ENCODE measurements at places on chromosomes 7 and 10. TPM values are rescaled to one million over a fixed set of nuclear protein-coding genes. Genes with fewer than 3 reads are reported as not detected.

DNA sequence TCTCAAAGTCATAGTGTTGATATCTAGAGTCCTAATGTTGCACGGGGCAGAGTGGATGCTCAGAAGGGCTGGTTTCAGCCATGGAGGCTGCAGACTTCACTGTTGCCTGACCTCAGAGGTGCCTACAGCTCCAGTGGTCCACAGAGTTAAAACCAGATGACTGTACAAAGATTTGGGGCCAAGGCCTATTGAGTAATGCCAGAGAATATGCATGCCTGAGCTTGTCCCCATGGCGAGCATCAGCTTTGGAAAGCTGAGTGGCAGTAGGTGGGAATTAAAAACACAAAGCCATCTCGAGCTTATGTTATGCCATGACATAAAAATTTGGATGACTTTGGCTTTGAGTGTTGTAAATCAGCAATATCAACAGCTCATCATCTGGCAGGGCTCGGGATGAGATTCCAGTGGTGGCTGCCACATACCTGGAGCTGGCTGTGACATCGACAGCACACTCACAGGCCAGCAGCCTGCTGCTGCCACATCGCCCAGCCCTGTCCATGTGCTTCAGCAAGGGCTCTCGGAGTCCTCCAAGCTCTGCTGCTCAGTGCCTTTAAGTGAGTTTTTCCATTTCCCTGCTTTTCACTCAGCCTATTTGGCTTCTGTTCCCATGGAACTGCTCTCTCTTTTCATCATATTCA lies 379.6 kb downstream of the TNS3 start:
- no peak for DNase-seq

DNA sequence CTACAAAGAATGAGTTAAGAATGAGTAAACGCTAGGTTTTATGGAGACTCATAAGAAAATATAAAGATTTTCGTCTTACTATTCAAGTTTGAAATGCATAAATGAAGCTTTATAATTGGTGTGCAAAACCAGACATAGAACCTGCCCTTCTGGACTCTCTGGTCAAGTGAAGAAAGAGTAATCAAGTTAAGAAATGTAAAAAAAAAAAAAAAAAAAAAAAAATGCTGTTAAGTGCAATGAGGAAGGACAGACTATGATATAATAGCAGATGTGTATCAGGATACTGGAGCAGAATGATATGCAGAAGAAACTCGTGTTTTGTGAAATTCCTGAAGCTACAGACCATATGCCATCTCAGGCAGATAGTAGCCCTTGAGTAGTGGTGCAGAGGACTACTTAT lies 5.6 kb downstream of the PCGF5 start:
- no peak for DNase-seq

- no peak for DNase-seq
These were observed 300.4 kb downstream of the AHR start for GRCh38 chr7:17598846-17599245.

DNA sequence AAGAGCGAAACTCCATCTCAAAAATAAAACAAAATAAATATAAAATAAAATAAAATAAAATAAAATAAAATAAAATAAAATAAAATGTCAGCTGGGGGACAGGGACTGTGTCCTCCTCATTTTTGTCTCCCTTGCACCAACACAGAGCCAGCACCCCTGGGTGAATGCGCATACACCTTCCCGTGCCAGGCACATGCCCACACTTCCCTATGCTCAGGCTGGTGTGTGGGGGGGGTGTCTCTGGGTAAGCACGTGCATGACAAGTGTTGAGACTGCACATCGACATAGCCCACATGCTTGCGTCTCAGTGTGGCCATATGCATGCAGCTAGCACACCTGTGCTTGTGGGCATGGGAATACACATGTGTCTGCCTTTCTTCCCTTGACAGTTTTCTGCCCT lies 24.7 kb upstream of the TLX1 start:
- DNase-seq: no peak

DNA sequence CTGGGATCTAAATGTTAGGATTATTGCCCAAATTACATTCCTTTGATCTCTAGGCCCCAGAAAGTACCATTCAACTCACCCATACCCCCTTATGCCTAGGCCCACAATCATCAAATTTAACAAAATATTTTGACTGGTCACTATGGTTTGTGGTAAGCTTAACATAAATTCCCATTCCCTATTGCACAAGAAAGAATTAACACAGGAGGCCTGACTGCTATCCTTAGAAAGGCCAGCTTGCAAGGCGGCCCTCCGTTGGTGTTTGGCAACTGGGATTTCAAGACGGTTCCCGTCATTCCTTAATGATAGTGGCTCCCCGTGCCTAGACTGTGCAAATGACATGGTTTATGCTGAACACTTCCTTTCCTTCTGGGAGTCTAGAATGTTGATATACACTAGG lies 29.6 kb downstream of the ARHGAP21 start:
- DNase-seq: no peak

GRCh38 chr7:128838981-128839731 lies 8.9 kb downstream of the FLNC start:
- no peak for DNase-seq

DNA sequence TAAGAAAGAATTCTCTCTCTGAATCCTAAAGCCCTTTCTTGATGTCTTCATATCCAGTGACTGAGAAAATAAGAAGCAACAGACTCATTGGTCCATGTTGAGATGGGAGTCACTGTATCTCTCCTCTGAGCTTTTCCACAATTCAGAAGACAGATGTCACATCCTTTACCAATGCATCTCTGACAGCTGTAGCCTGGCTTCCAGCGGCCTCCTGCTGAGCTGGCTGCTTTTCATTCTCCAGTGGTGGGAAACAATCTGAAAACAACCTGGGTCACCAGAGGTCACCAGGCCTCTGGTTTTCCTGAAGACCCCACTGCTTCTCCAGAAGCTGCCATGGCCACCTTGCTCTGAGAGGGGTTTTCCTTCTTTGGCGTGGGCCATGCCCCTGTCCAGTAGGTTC lies 18.3 kb upstream of the RPA3 start:
- DNase-seq: no peak

The LLCFC1 gene
- not detected for total RNA-seq

The DENND2A gene
- not detected for total RNA-seq

The CYP3A7 gene
- not detected for total RNA-seq

The LRRN3 gene
- total RNA-seq: 15.3 TPM
